ENCODE measurements at places on chromosomes 12 and 14.

DNA sequence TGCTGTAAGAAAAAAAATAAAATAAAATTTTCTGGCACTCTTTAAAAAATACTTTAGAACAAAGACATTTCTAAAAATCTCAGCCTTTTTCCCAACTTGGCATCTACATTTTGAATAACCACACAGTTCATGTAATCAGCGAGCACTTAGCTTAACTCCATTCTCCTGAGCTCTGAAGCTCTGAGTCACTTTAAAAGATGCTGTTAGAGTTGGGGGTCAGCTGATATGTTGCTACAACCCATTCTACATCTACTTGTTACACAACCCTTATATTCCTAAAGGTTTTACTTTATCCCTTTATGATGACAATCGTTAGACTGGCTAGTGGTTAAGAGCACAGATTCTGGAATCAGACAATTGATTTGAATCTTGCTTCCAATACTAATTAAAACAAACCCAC lies 48.3 kb downstream of the SLC41A2 start:
- DNase-seq = no peak

DNA sequence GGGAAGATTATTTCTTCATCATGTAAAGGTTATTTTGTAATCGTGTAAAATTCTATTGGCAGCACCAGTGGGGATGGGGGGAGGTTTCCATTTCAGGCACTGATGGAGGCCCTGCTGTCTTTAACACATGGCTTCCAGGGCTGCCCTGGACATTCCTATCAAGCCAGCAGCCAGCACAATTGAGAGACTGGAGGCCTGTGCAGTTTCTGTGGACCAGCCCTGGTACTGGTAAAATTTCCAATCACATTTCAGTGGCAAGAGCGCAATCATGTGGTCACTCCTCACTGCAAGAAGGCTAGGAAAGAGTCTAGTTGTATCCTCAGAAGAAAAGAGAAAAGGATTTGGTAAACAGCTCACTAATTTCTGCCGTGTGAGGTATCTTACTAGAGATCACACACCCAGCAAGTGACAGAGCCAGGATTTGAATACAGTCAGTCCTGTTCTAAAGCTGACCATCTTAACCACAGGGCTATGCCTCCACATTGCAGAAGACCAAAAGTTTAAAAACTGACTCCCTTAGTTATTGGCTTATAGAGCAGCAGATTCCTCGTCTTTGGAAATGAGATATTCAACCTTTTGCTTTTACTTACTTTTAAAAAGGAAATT lies 179.4 kb upstream of the ARHGAP5 start:
- DNase-seq = no peak

DNA sequence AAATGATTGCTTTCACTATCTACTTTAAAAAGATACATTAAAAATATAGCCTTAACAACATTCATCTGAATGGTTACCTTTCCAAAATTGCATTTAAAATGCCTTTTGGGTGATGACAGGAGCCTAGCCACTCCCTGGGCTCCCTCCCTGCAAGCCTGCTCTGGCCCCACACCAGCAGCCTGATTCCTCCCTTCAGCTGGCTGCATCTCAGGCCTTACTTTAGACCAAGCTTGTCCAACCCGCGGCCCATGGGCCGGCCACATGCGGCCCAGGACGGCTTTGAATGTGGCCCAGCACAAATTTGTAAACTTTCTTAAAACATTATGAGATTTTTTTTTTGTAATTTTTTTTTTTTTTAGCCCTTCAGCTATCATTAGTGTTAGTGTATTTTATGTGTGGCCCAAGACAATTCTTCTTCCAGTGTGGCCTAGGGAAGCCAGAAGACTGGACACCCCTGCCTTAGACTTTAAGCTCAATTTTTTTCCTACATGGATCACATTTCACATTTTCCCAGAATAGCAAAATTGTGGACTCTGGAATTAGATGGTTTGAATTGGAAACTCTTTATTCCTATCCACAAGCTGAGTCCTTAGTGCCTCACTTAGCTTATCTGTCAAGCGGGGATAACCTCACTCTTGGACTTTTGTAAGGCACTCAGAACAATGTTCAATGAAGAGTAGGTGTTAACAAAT lies 124.4 kb downstream of the MYRFL start:
- no peak for DNase-seq

DNA sequence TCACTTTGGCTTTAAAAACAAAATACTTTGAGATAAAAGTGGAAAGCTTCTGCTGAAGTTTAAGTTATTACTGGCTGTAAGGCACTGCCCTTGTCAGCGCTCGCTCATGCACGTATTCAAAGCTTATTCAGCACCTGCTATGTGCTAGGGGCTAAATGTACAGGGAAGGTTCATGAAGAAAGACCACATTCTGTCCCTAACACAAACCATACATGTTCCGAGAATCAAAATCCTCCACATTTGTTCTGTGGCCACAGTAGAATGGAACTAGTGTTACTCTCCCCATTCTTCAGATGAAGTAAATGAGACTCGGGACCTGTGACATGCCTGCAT lies 33.8 kb upstream of the GPR68 start:
- DNase-seq = no peak

- no peak for DNase-seq
These were observed 244.2 kb downstream of the KSR2 start for GRCh38 chr12:117724543-117724942.

DNA sequence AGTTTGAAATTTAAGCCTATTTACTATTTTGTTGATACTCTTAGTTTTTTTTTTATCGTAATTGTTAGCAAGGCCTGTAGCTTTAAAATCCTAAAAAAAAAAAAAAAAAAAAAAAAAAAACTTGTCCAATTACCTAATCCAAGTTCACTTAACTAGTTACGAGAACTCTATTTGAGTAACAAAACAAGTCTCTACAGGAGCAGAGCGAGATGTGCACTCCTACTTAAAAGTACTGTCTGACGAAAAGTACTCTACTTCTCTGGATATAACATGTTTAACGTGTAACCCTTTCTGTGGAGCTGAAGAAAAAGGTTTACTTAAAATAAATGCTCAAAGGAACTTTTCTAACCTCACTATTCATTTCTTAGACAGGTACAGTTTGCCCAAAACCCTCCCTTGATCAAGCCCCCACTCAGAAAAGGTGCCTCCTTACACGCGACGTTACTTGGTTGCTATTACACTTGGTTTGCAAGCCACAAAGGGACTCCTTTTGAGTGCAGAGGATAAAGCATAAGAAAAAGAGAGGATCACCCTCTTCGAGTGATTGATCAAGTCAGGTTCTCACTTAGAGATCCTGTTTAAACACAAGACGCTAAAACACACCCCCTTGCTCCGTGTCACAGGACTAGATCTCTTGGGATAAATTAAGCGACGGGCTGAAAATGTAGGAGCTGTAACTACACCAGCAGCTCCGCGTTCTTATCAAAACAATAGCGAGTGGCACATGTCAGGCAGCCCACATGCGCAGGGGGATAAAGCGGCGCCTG lies 2.2 kb downstream of the BAZ1A start:
- no peak for DNase-seq

GRCh38 chr12:88998421-88998820 lies 353.9 kb downstream of the DUSP6 start:
- DNase-seq = no peak

DNA sequence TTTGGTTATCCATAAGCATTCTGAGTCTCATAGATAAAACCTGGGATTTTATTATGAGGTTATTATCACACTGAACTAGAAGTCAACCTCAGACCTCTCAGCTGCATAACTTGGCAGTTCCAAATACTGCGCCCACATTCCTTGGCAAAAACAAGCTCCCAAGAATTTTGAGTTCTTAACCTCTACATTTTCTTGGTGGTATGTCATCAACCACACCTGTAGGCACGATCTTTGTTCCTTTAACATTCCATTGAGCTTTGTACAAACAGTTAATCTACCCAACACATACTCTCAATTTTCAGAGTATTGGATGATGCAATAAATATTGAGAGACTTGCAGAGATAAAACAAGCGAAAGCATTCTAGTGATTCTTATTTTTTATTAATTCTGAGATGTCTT lies 371.8 kb upstream of the PRICKLE1 start:
- peak; percentile 97 for DNase-seq

DNA sequence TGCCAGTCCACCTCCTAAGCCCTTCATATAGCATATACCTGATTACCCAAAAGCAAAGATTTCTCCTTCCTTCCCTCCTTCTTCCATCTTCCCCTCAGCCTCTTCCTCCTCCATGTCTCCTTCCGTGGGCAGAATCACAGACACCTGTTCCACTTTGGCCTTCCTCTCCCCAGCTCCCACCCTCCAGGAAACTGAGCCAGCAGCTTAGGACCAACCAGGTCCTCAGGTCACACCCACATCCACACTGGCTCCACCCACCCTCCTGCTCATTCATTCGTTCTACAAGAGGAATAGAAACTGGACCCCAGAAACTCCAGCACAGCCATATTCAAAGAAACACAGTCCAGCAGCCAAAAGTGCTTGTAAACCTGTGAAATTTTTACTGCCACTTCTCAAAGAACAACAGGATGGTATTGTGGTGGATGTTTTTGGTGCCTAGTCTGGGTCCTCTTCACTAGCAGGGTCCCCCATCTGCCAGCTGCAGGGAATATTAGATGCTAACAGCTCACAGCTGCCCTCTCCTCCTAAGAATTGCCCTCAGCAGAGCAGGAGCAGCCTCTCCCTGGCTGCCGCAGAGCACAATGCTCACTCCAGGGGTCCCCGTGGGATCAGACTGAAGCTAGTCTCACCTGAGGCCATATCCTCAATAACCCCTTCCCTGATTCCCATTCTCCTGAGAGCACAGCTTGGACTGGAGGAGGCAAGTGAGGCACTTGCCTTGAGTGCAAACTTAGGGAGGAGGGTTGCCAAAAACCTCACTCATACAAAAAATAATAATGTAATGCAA lies 18.4 kb downstream of the CMKLR1 start:
- no peak for DNase-seq

All from LoVo (cell line).